SJSA1 (cell line): ENCODE measurements at places on chromosomes 3 and 15.

DNA sequence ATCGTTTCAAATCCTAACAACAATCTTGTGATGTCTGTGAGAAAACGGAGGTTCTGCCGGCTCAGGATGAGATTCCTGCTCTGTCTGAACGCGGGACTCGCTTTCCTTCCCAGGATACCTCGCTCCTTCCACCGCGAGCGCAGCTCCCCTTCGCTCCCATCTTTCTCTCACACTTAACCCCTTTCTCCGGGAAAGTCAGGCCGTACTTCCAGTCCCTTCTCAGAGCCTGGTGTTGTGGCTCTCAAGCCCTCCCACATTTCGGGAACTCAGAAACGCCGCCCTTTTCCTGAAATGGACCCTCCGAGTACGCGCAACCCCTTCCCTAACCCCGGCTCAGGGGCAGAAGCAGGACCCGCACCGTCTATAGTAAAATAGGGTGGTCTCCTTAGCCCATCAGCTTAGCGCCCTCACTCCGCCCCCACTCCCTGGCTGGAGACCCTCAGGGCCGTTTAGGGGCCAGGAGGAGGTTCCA, 378 bp upstream of the FEM1B start:
- peak; percentile 54 for DNase-seq

DNA sequence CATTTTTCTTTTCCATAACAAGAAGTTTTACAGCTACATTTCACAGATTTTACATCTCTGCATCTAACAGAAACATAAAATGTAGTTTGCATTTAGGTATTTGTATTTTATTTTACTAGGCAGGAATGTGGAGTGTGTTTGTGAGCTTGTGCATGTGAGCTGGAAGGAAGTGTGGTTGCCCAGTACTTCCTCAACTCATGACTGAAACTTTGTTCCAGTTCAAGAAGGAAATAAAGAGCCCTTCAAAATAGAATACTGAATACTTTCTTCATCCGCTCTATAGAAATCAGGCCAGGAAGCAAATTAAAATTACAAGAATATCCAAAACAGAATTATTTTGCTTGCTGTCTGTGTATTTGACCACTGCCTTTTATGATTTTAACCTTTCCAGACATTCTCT, 81.3 kb downstream of the CHL1 start:
- no peak for DNase-seq

DNA sequence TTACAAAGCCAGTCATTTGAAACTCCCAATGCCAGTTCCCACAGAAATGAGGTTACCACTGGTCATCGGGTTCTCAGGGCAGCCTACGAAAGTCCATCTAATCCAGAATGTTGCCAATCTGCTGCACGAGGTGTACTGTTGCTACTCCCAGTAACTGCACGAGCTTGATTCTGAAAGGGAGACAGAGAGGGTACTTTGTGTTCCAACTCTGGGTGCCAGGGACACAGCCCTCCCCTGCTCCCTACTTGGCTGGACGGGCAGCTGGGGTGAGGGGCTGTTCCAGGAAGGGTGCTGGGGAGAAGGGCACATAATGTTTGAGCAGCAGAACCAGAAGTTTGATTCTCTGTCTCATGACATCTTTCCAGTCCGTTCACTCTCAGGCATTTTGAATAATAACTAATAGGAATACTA, 27.1 kb upstream of the OSBPL11 start:
- no peak for DNase-seq

DNA sequence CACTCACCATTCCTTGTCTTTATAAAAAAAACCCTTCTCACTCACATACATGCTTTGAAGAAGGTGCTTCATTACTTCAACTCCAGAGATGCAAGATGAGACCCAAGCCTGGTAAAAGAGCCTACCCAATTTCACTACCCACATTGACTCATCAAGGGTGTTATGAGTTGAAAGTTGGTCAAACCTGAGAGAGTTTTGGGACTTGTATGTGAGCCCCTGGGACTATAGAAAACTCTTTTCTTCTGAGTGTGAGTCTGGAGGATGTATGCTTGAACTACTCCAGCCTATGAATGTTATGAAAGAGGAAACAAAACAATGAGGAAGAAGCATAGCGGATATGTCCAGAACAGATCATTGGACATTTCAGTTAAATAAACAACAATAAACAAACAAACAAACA, 106.5 kb upstream of the SATB1 start:
- DNase-seq = no peak

- no peak for DNase-seq
Measured at GRCh38 chr3:51836606-51837005, 24.8 kb upstream of the IQCF2 start.

DNA sequence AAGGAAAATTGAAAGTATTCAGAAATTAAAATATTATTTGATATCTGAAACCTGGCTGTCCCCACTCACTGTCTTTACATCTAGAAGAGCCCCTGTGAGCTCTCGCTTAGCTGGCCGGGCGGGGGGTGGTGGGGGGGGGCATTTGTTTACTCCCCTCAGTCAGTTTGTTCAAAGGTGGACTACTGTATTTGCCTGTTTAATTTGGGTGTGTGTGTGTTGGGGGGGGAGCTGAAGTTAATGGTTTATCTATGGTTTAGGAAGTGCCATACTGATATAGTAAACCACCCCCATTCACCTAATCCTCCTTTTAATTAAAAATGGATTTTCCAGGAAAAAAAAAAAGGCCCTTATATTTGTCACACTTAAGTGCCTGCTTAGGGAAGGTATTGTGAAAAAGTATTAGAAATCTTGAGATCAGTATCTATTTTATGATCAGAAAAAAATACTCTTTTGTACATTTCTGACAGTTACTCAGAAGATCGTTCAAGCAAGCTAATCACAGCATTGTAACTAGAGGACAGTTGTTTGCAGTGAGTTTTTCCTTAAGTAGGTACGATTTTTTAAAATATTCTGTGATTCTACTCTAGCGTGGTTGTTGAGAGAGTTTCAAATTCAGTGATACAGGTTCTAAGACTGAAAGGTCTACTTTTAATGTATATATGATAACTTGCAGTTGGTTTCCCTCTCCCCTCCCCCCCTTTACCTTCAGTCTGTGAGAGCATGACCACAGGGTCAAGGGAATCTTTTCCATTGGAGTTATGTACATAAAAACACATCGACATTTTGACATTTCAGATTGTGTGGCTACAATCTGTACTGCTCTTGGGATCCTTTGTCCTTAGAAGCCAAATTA, 8.5 kb downstream of the NR2F2 start:
- no peak for DNase-seq

- DNase-seq = no peak
Measured at GRCh38 chr3:149599236-149599635, 58.6 kb downstream of the WWTR1 start.

DNA sequence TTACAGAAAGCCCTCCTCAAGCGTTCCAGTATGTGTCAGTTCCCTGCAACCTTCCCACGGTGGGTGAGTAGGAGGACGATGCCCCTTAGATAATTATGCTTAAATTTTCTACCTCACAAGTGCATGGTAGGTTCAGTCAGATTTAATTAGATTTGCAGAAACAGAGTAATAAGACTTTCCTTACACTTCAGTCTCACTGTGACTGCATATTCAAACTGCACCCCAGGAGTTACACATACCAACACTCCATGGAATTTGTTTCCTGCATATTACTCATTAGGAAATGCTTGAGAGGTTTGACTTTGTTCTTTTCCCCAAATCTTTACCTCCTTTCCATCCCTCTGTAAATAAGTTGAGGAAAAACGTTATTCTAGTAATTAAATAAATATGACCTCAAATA, 108.8 kb downstream of the ARRDC4 start:
- DNase-seq = no peak

- peak; percentile 86 for DNase-seq
Measured at GRCh38 chr3:126753191-126754160, 49.4 kb downstream of the CHCHD6 start.

GRCh38 chr15:29822684-29823459, 604 bp upstream of the TJP1 start:
- peak; percentile 75 for DNase-seq

GRCh38 chr3:43872301-43872700, 181.6 kb downstream of the ABHD5 start:
- peak; percentile 59 for DNase-seq

DNA sequence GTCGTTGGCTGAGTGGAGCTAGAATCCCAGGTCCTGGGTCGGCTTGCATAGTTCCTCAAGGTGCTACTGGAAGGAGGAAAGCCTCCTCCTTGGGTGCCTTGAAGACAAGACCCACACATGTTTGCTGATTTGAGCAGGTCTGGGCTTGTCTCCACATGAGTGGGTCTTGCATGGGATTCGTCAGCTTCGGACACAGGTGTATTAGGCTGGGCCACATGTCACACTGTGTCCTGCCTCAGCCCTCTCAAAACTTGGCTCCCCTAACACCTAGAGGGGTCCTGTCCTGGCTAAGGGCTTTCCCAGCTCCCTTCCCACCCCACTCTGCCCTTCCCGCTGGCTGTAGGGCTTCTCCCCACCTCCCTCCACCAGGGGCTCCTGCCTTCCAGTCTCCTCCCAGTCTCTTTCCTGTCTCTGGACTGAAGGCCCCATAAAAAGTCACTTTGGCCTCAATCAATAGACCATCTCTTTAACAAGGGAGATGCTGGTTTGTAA, 73.0 kb upstream of the ADPGK start:
- DNase-seq = peak; percentile 30

DNA sequence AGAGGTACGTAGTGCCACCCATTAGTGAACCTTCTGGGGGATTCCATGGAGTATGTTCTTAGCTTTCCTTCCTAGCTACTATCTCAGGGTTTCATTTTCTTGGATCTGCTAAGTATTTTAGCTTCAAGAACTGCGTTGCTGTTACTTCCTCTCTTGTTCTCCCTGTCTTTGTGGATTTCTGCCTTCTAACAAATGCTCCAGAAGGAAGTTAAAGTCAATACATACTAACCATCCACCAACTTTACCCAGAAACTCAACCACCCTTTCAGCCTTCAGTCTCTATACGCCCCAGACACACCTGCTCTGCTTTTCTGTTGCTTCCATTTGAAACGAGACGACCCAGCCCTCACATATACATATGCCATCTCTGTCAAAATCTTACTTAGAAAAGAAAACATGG, 2.4 kb upstream of the KLF13 start:
- no peak for DNase-seq

GRCh38 chr15:69088300-69088965, 72.0 kb upstream of the GLCE start:
- no peak for DNase-seq

DNA sequence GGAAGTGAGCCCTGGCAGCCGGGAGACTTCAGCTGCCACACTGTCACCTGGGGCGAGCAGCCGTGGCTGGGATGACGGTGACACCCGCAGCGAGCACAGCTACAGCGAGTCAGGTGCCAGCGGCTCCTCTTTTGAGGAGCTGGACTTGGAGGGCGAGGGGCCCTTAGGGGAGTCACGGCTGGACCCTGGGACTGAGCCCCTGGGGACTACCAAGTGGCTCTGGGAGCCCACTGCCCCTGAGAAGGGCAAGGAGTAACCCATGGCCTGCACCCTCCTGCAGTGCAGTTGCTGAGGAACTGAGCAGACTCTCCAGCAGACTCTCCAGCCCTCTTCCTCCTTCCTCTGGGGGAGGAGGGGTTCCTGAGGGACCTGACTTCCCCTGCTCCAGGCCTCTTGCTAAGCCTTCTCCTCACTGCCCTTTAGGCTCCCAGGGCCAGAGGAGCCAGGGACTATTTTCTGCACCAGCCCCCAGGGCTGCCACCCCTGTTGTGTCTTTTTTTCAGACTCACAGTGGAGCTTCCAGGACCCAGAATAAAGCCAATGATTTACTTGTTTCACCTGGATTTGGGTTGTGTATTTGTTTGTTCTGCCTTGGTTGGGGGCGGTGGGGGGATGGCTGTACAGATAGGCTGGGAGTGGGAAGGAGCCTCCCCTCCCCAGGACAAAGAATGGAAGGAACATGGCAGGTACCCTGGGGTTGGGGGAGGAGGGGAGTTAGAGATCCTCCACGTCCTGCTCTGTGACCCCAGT, 2.9 kb upstream of the GRM2 start:
- DNase-seq = no peak

GRCh38 chr3:196097373-196098154, 15.7 kb upstream of the TFRC start:
- DNase-seq = no peak

- no peak for DNase-seq
Measured at GRCh38 chr15:53203454-53203853, 413.3 kb upstream of the ONECUT1 start.

DNA sequence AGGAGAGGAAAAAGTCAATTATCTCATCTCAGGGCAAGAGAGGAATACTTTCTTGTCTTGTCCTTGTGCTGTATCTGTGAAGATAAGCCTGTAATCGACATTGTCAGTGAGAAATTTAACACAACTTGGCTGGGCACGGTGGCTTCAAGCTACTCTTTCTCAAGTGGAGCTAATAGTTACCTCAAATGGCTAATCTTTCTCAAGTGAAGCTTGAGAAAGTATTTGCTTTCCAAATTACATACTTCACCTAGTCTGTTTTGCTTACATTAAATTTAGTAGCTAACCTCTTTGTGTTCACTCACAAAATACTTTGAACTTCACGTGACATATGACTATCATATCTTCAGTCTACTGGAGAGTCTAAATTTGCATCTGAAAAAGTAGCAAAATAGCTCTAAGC, 48.3 kb upstream of the B3GALNT1 start:
- DNase-seq = no peak

DNA sequence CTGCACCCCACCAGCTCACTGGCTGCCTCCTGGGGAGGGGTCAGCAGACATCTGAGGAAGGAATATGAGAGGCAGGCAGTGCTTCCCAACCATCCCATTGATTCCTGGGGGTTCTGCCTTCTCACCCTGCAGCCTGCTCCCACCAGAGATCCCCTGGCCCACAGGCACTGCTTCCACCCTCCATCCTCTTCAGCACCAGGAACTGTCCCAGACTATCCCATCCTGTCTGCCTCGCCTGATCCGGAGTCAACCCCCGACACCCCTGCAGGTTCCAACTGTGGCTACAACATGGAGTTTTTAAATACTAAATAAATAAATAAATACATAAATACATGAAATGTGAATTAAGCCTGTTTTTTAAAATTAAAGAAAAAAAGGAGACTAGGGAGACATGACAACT, 43.6 kb downstream of the CACNA2D2 start:
- no peak for DNase-seq

GRCh38 chr3:42539871-42540714, 37.6 kb downstream of the VIPR1 start:
- no peak for DNase-seq

GRCh38 chr3:194201953-194202666, 66.2 kb downstream of the HES1 start:
- no peak for DNase-seq

- no peak for DNase-seq
Measured at GRCh38 chr3:56724676-56725075, 41.6 kb upstream of the TASOR start.

DNA sequence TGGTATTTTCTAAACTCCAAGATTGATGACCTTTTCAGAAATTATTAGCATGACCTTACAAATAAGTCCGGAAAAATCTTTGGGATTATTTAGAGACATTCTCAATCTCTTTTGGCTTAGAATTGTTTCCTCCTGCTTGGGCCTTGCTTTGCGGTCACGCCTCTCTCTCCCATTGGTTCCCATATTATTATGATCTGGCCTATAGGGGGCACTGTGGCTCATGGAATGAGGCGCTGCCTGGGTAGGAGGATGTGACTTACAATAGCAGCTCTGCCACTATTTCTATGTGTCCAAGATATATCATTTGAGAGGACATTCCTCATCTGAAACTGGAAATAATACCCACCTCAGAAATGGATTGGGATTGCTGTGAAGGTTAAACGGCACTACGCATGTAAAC, 464.9 kb downstream of the MFSD1 start:
- DNase-seq = no peak
